ENCODE measurements at places on chromosomes 7 and 10. TPM values are rescaled to one million over a fixed set of nuclear protein-coding genes. Genes with fewer than 3 reads are reported as not detected.

The SLC35G1 gene
- 13.4 TPM for total RNA-seq

The ANKRD2 gene
- 0.24 TPM for total RNA-seq

The C10orf90 gene
- not detected for total RNA-seq

The CABCOCO1 gene
- total RNA-seq = not detected

The TBL2 gene
- total RNA-seq = 50.2 TPM

The KRIT1 gene
- 27.4 TPM for total RNA-seq

The FXYD4 gene
- total RNA-seq = not detected

The SPDYE1 gene
- total RNA-seq = not detected

The ZNF487 gene
- 2.8 TPM for total RNA-seq

The ZNF212 gene
- 9.8 TPM for total RNA-seq

- H3K4me1 ChIP-seq = no peaks in the 10 kb centered on the region
- no peak overlapping the region for H3K27ac ChIP-seq
- no peak overlapping the region for H3K4me3 ChIP-seq
- no peak for DNase-seq
- no peaks in the 10 kb centered on the region for H3K27me3 ChIP-seq
Observed at GRCh38 chr7:84162125-84162524, 32.5 kb downstream of the SEMA3A start.

DNA sequence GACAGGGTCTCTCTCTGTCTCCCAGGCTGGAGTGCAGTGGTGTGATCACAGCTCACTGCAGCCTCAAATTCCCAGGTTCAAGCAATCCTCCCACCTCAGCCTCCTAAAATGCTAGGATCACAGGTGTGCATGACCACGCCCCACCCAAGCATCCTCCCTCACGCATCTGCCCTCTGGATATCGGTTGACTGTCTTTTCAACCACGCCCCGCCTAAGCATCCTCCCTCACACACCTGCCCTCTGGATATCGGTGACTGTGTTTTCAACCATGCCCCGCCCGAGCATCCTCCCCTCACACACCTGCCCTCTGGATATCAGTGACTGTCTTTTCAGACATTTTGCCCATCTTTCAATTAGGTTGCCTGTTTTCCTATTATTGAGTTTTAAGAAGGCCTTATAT lies 140.5 kb downstream of the MAD1L1 start:
- H3K36me3 ChIP-seq = no peaks in the 10 kb centered on the region
- no peak overlapping the region for H3K4me3 ChIP-seq
- DNase-seq = no peak
- no peaks in the 10 kb centered on the region for H3K4me1 ChIP-seq
- no peaks in the 10 kb centered on the region for H3K27me3 ChIP-seq

DNA sequence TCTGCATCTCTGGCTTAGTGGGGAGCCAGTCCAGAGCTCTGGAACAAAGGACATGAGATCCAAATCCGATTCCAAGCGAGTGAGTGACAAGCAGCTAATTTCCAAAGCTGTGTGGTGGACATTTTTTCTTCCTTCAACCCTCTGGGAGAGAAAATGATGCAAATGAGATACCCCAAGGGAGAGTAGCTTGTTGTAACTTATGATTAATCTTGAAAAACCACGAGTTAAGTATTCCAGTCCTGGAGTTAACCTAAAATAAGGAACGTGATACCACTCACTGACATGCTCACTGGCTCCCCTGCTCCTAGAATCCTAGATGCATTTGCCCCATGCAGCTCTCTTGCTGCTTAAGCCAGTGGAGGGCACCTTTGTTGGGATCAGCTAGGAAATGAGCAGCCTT lies 116.0 kb upstream of the HABP2 start:
- no peak overlapping the region for H3K4me3 ChIP-seq
- no peaks in the 10 kb centered on the region for H3K36me3 ChIP-seq
- no peak for DNase-seq
- H3K4me1 ChIP-seq = no peaks in the 10 kb centered on the region

DNA sequence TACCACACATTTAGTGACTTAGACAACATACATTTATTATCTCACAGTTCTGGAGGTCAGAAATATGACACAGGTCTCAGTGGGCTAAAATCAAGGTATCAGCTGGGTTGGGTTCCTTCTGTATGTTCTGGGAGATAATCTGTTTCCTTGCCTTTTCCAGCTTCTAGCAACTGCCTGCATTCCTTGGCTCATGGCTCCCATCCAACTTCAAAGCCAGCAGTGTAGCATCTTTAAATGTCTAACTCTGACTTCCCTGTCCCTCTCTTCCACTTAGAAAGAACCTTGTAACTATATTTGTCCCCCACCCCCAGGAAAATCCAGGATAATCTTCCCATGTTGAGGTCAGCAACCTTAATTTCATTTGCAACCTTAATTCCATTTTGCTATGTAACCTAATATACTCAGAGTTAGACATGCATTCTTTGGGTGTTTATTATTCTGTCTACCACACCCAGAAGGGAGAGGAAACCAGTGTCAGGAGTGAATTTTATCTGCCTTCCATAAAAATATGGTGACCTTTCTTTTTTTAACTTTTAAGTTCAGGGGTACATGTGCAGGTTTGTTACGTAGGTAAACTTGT lies 57.3 kb upstream of the SMIM30 start:
- H3K36me3 ChIP-seq = no peaks in the 10 kb centered on the region
- H3K27me3 ChIP-seq = no peaks in the 10 kb centered on the region
- H3K4me3 ChIP-seq = no peak overlapping the region
- H3K4me1 ChIP-seq = no peaks in the 10 kb centered on the region

GRCh38 chr10:63681993-63682697 lies 160.9 kb downstream of the REEP3 start:
- H3K27ac ChIP-seq = no peak overlapping the region
- H3K4me3 ChIP-seq = no peak overlapping the region

DNA sequence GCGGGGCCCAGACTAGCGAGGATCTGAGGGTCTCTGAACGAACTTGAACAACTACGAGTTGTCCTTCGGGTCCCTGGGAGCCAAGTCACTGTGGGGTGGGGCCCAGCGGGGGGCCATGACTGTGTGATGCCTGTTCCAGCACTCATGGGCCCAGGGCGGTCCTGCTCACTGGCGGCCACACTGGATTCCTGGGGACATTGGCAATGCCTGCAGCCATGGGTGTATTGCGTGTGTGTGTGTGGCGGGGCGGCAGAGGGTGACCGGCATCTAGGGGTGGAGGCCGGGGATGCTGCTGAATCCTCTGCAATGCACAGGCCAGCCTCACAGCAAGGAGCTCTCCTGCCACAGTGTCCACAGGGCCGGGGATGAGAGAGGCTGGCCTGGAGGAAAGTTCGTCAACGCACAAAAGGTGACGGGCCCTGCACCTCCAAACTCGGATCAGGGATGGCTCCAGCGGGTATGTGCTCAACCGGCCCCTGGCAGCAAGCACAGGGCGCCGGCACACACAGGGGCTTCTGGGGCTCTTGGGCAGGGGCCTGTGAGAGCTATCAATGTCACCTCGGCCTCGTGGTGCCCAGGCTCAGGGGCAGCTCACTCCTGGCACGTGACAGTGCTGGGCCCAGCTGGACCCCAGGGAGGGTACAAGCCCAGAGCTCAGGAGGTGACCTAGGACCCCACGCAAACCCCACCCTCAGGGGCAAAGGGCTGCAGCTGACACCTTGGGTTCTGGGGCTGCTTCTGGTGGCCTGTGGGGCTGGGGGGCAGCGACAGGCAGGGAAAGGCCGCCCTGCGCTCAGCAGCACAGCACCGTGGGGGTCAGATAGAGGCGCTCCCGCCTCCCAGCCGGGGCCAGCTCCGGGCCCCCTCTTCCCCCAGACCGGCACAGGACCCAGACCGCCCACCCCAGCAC lies 27.9 kb downstream of the PAPOLB start:
- no peaks in the 10 kb centered on the region for H3K4me1 ChIP-seq
- H3K27me3 ChIP-seq = no peaks in the 10 kb centered on the region
- H3K36me3 ChIP-seq = no peaks in the 10 kb centered on the region
- DNase-seq = no peak
- no peak overlapping the region for H3K4me3 ChIP-seq
- no peak overlapping the region for H3K27ac ChIP-seq

DNA sequence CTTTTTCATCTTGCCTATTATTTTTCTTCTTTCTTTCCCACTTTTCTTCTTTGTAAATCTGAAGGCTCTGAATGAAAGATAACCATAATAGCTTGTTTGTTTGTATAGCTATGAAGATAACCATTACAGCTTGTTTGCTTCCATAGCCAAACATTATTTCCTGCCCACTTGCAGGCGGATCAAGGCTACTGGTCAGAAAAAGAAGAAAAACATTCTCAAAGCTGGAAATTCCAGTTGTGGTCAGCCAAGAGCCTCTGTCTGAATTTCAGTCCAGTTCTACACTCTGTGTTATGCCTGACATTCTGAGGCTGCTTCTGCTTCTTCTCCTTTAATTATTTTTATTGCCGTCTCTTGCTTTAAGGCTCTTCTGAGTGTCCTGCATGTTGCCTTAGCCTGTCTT lies 48.9 kb downstream of the TMEM178B start:
- no peaks in the 10 kb centered on the region for H3K4me1 ChIP-seq
- H3K36me3 ChIP-seq = no peaks in the 10 kb centered on the region
- no peak overlapping the region for H3K27ac ChIP-seq
- H3K27me3 ChIP-seq = no peaks in the 10 kb centered on the region
- no peak for DNase-seq

- H3K27me3 ChIP-seq = no peaks in the 10 kb centered on the region
- H3K36me3 ChIP-seq = no peaks in the 10 kb centered on the region
- H3K27ac ChIP-seq = no peak overlapping the region
- no peak overlapping the region for H3K4me3 ChIP-seq
Observed at GRCh38 chr10:4038000-4038399, 253.0 kb upstream of the KLF6 start.

- H3K4me3 ChIP-seq = no peak overlapping the region
- H3K27me3 ChIP-seq = no peaks in the 10 kb centered on the region
- H3K4me1 ChIP-seq = no peaks in the 10 kb centered on the region
- no peak for DNase-seq
- H3K36me3 ChIP-seq = no peaks in the 10 kb centered on the region
Observed at GRCh38 chr10:113485736-113486135, 67.1 kb upstream of the HABP2 start.

DNA sequence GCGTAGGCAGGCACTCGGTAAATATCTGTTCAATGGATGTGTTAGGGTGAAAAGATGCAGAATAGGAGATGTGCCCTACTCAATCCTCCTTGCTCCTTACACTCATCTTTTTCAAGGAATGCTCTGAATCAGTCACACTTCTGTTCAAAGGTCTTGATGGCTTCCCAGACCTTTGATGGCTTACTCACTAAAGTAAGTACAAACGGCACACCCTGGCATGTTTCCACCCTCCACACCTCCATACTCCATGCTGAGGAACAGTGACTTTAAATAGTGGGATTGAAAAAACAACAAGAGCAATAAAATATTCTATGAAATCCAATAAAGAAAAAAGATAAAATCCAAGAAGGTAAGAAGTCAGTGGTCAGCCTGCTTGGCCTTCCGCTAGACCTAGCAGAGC lies 569.2 kb downstream of the SORCS1 start:
- no peak overlapping the region for H3K27ac ChIP-seq
- H3K4me1 ChIP-seq = no peaks in the 10 kb centered on the region
- no peak for DNase-seq
- no peak overlapping the region for H3K4me3 ChIP-seq
- no peaks in the 10 kb centered on the region for H3K36me3 ChIP-seq

GRCh38 chr7:93736668-93737369 lies 153.7 kb downstream of the TFPI2 start:
- no peak overlapping the region for H3K4me3 ChIP-seq
- no peak for DNase-seq
- no peaks in the 10 kb centered on the region for H3K36me3 ChIP-seq
- no peak overlapping the region for H3K27ac ChIP-seq
- no peaks in the 10 kb centered on the region for H3K4me1 ChIP-seq

DNA sequence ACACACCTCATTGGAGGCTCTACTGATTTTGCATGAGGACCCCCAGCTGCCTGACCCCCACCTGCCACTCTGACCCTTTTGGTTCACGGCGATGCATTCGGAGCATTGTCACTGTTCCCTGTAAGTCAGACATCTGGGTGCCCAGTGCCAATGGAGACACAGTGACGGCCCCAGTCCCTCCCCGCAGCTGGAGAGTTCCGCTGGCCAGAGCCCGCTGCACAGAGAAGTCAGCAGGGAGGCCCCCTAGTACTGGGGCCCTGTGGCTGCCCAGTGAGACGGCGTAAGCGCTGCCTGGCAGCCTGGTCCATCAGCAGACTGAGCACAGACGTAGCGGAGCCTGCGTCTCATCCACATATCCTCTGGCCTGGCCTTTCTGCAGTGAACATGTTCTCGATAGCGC lies 77.5 kb downstream of the NKX6-2 start:
- H3K36me3 ChIP-seq = no peaks in the 10 kb centered on the region
- H3K27me3 ChIP-seq = no peaks in the 10 kb centered on the region
- no peak for DNase-seq
- no peaks in the 10 kb centered on the region for H3K4me1 ChIP-seq
- no peak overlapping the region for H3K27ac ChIP-seq

- H3K36me3 ChIP-seq = no peaks in the 10 kb centered on the region
- no peaks in the 10 kb centered on the region for H3K27me3 ChIP-seq
- H3K4me3 ChIP-seq = no peak overlapping the region
- no peak for DNase-seq
- peaks cover 7% of the 10 kb centered on the region for H3K4me1 ChIP-seq
Observed at GRCh38 chr7:26166684-26167266, 14.8 kb downstream of the NFE2L3 start.

GRCh38 chr10:101133489-101134298 lies 2.6 kb downstream of the TLX1 start:
- H3K27ac ChIP-seq = no peak overlapping the region
- no peaks in the 10 kb centered on the region for H3K36me3 ChIP-seq
- no peak overlapping the region for H3K4me3 ChIP-seq

- H3K4me1 ChIP-seq = no peaks in the 10 kb centered on the region
- no peak overlapping the region for H3K4me3 ChIP-seq
- no peak for DNase-seq
- H3K27me3 ChIP-seq = no peaks in the 10 kb centered on the region
- no peaks in the 10 kb centered on the region for H3K36me3 ChIP-seq
- peak overlapping the region; percentile 37 for H3K27ac ChIP-seq
Observed at GRCh38 chr7:7569615-7570014, 2.9 kb downstream of the MIOS start.

DNA sequence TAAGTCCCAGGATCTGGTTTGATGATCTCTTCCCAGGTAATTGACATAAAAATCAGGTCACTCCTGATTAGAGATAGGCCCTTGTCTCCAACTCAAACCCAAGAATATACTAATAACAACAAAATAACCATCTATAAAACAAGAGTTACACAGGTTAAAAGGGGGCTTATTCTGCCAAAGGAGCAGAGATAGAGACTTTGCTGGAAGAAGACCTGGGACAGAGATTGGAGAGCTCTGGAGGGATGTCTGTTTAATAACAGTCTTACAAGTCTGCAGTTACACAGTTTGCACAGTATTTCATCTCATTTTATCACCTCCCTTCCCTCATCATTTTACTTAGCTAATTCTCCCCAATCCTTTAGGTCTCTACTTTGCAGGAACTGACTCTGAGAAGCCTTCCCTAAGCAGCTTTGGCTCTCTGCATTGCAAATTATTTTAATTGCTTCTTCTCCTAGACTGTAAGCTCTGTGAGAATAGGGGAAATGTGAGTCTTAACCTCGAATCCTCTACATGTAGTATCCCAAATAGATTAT lies 3.7 kb upstream of the ZNF438 start:
- no peak for DNase-seq
- no peak overlapping the region for H3K27ac ChIP-seq
- no peaks in the 10 kb centered on the region for H3K4me1 ChIP-seq
- H3K27me3 ChIP-seq = no peaks in the 10 kb centered on the region
- H3K36me3 ChIP-seq = no peaks in the 10 kb centered on the region

Data from colonic mucosa (tissue), 4 donors.